ENCODE measurements at places on chromosomes 2 and 18.

DNA sequence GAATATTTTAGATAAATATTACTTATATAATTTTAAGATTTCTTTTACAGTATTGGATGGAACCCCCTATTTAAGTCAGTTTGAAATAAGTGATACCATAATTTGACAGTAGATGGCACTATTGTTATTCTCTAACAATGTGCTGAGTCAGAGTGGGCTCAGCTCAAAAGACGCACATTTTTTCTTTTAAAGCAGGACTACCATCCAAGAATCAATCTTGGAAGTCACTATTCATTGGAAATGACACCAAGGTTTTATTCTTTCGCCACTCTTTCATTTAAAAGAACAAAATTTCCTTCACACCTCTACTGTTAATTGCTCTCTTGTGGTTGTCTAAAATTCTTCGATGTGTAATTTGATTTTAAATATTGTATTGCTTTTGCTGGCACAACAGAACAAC, 32.6 kb upstream of the SPAG16 start:
- DNase-seq: no peak

DNA sequence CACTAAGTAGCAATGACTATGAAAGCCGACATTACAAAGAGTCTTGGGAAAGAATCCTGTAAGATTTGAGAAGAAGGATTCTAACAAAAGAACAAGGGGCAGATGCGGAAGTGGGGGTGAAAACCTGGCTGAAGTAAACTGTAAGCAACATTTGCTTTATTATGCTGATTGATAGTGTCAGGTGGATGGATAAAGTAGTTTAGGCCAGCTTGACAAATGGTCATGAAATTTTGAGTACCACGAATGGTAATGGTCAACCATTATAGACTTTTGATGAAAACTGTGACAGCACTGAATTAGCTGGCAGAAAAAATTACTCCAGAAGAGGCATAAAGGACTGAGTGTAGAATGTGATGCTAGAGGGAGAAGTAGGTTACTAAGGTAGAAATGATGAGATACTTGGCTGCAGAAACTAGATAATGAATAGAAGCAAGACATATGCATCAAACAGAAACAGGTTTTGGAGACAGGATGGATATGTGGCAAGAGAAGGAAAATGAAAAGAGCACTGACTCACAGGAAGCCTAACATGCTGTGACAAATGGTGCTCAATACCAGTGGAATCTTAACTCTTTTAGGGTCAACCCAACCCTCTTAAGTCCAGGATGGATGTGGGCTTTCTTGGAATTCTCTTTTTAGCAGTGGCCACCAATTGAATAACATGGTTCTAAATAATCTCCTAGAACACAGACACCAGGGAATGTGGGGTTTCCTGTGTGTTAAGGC, 6.8 kb downstream of the THUMPD2 start:
- no peak for DNase-seq

DNA sequence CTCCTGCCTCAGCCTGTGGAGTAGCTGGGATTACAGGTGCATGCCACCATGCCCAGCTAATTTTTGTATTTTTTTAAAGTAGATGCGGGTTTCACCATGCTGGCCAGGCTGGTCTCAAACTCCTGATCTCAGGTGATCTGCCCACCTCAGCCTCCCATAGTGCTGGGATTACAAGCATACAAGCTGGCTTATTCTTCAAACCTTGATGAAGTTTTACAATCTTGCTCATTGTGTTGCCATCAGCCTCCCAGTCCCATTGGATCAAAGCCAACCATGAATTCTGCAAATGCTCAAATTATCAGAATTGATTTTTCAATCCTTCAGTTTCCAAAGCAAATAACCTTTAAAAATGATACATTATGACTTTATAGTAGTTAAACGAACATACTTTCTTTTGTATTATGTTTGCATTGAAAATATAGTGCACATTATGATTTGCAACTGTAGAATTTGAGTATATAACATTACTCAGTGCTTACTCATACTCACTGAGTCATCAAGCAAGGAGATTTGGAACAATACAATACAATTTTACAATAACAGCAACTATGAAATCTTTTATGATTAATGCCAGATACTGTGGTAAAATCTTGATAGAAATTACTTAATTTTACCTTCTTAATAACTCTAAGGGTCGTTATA, 1491.9 kb upstream of the CELF4 start:
- no peak for DNase-seq

- DNase-seq: no peak
Observed at GRCh38 chr2:125797192-125797591, 858.8 kb upstream of the GYPC start.

DNA sequence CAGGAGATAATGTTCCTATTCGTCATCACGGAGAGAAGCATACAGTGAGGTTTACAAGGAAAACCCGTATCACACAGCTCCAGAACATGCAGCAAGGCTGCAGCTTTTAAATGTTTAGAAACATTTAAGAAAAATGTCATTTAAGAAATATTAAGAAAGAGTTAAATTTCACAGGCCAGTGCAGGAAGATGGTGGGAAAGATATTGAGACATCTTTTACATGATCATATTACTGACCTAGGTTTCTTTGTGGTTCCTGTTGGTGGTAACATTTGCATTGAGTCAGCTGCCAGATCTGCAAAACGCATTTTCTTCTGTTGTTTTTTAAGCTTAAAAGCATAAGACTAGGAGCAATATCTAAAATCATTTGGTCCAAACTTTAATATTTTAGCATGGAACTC, 44.9 kb downstream of the CPO start:
- DNase-seq: no peak

- DNase-seq: no peak
Observed at GRCh38 chr2:163774862-163775261, 39.1 kb upstream of the FIGN start.

DNA sequence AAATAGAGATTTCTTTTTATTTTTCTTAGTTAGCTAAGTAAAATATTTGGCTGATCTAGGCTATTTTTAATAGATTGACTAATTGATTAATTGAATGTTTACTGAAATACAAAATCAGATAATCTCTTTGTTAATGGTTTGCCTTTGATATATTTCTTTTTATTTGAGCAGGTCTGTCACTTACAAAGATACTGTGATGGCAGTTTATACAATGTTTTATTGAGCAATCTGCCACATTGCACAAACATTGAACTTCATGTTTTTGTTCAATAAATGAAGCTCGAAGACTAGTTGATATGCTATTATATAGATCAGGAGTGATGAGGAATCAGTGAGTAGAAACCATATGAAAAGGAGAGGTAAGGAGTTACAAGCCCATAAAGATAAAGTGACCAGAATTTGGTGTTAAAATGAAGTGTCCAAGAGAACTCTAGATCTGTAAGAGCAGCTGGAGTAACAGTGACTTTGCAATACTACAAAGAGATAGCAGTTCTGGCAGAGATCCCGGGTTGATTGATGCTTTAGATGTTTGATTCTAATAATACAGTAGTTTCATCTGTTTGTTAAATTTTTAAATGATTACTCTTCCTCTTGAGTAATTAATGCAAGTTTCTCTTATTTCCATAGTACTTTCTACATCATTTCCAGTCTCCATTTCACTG, 574.2 kb downstream of the CCDC85A start:
- DNase-seq: no peak

- DNase-seq: no peak
Observed at GRCh38 chr2:240981280-240981679, 17.1 kb upstream of the SNED1 start.

DNA sequence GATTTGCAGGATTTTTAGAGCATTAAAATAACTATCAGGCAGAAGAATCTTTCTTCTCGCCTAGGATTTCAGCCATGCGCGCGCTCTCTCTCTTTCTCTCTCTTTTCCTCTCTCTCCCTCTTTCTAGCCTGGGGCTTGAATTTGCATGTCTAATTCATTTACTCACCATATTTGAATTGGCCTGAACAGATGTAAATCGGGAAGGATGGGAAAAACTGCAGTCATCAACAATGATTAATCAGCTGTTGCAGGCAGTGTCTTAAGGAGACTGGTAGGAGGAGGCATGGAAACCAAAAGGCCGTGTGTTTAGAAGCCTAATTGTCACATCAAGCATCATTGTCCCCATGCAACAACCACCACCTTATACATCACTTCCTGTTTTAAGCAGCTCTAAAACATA, 137.0 kb downstream of the MEIS1 start:
- DNase-seq: no peak

GRCh38 chr2:144475044-144475443, 44.9 kb downstream of the ZEB2 start:
- DNase-seq: no peak

DNA sequence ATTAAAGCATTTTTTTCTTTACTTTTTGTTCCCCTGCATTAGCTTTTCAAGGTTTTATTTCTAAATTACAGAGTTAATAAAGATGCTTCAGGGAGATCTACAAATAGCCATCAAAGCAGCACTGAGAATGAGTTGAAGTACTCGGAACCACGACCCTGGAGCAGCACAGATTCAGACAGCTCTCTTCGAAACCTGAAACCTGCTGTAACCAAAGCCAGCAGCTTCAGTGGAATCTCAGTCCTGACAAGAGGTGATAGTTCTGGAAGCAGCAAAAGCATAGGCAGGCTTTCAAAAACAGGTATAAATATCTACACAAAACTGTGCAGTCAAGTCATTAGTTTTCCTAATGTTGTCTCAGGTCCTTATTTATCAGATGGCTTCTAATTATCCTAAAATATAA, 102.8 kb upstream of the UBXN4 start:
- DNase-seq: no peak

GRCh38 chr2:45121236-45121927, 112.1 kb upstream of the SIX2 start:
- DNase-seq: no peak

DNA sequence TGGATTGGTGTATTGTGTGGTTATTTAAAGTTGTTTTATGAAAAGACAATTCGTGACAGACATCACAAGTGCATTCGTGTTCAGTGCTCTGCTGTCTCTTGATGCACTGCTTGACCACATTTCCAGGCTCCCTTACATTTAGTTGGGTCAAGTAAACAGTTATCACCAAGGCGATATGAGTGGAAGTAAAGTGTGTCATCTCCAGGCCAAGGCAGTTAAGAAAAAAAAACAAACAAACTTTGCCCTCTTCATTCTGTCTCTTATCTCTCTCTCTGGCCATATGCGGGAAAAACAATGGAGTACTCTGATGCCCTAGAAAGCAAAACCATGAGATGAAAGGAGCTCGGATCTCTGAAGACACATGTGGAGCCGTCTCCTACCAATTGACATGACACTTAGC, 131.1 kb downstream of the DSEL start:
- DNase-seq: no peak

DNA sequence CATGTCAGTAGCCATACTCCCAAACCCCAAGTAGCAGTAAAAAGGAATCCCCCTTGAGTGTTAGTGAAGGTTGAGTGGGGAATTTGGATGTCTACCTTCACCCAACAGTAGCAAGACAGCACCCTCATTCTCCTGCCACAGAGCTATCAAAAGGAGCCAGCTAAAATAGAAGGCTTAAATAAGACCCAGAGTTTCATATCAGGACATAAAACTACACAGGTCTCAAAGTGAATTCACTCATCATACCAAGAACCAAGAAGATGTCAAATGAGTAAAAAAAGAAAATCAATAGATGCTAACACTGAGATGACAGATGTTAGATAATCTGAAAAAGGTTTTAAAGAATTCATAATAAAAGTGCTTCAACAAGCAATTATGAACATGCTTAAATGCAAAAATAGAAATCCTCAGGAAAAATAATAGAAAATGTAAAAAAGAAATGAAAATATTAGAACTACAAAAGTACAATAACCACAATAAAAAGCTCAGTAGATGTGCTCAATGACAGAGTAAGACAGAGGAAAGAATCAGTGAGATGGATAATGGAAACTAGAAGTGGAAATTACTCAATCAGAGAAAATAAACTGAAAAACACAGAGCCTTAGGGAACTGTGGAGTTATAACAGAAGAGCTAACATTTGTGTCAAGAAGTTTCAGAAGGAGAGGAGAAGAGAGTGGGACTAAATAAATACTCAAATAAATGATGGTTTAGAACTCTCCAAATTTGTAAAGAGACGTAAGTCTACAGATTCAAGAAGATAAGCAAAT, 90.5 kb downstream of the EDAR start:
- no peak for DNase-seq

- DNase-seq: no peak
Observed at GRCh38 chr2:24568551-24568950, 77.5 kb downstream of the NCOA1 start.

- no peak for DNase-seq
Observed at GRCh38 chr2:143148757-143149156, 19.5 kb downstream of the ARHGAP15 start.

GRCh38 chr2:112757265-112757664, 7.1 kb downstream of the CKAP2L start:
- no peak for DNase-seq

- DNase-seq: no peak
Observed at GRCh38 chr2:196481324-196481697, 158.2 kb upstream of the CCDC150 start.

DNA sequence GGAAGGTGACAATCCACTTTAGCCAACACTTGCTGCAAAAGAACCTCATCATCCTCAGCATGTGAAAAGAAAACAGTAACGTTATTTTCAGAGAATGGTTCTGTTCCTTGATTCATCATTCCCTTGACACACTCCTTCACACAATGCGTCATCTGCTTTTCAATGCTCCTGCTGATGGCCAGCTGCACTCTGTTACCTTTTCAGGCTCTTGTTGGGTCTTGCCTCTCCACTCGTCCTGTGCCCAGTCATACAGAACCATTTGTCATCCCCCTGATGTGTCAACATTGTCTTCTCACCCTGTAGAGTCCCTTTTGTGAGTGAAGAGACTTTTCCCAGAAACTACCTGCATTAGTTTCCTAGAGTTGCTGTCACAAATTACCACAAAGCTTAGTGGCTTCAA, 12.2 kb upstream of the DTNA start:
- DNase-seq: no peak

GRCh38 chr18:74957588-74958224, 251.2 kb downstream of the PTGR3 start:
- no peak for DNase-seq

- no peak for DNase-seq
Observed at GRCh38 chr18:44474591-44474990, 206.1 kb upstream of the SETBP1 start.

GRCh38 chr2:239312741-239313667, 87.8 kb downstream of the HDAC4 start:
- DNase-seq: no peak

GRCh38 chr2:226691255-226691654, 108.4 kb downstream of the IRS1 start:
- DNase-seq: no peak

DNA sequence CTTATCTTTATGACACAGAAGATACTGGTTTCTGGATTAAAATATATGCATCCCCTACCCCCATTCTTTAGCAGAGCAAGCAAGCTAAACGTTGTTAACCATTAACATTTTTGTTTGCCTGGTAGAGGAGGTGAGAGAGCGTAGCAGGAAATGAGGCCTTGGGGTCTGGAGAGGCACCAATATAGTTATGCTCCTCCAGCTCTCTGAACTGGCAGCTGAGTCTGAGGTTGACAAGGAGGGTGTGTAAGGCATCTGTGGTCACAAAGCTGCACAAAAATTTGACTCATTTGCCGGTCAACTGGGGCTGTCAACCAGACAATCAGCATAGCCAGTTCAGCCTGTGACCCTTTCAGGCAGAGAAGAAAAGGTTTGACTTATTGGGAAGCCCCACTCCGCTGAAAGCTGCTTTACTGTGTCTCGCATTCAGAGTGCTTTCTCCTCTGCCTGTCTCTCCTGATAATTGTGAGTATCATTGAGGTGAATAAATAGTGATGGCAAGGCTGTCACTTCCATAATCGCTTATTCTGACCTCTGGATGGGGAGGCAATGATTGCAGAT, 647.5 kb upstream of the SETBP1 start:
- no peak for DNase-seq

All from effector memory CD8-positive, alpha-beta T cell (primary cell).